CD4-positive, alpha-beta T cell (primary cell): ENCODE measurements at places on chromosomes 12 and 14. TPM values are rescaled to one million over a fixed set of nuclear protein-coding genes. Genes with fewer than 3 reads are reported as not detected.

The CPNE6 gene
- total RNA-seq, result not detected

DNA sequence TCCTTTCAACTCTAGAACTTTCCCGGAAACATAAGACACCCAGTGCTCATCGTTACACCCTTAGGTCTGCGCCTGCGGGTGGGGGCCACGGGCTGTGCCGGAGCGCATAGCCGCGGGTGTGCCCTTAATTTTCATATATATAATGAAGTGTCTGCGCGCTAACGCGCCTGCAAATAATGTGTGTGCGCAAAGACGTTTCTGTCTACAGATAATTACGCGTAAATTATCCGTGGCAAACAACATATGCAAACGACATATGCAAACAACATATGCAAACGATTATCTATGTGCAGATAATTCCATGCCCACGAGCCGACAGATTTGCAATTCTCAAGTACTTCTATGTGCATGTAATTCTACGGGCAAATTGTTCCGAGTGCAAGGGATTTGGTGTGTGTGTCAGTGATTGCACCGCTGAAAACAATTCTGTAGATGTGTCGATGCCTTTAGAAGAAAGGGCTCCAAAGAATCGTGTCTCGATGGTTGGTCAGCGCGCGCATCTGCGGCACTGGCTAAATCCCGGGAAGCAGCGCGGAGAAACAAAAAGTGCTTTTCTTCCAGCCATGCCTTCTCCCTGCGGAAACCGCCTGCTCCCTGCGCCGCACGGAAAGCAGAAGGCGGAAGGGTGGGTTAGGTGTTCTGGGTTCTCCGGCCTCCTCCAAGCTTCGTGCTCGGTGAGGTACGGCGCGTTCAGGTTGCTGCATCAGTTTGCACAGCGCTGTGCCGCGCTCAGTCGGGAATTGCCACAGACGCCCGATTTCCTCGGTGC lies 34.5 kb upstream of the TBX5 start:
- DNase-seq, result no peak
- H3K36me3 ChIP-seq, result no peaks in the 10 kb centered on the region
- H3K4me1 ChIP-seq, result no peaks in the 10 kb centered on the region
- H3K27ac ChIP-seq, result no peak overlapping the region
- no peak overlapping the region for H3K4me3 ChIP-seq

DNA sequence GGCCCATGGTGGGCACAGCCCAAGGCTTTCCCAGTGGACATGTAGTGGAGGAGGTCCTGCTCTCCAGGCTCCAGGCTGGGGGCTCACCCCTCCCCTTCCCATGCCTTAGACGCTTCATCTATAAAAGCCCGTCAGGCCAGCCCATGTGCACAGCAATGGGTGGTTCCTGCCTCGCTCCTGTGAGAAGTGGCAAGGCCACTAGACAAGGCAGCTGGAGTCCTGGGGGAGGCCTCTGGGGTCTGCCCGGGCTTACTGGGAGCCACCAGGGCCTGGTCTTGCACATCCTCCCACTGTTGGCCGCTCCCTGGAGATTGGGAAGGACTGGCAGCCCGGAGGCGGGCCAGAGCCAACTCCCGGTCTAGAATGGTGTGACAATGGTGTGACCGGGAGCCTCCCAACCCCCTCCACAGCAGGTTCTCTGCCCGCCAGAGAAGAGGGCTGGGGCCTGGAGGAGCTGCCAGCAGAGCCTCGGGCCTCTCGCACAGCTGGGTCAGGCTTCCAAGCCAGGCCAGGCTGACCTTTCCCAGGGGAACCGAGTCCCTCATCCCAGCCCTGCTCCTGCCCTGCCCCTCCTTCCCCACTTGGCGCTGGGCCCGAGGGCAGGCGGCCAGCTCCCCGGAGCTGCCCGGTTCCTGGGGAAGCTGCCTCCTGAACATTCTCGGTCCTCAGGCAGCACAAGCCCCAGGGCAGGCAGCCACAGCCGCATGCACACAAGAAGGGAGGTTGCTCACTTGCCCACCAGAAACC lies 97.9 kb downstream of the RFLNA start:
- no peak for DNase-seq
- no peaks in the 10 kb centered on the region for H3K27me3 ChIP-seq
- peaks cover 54% of the 10 kb centered on the region for H3K4me1 ChIP-seq
- no peak overlapping the region for H3K4me3 ChIP-seq
- H3K36me3 ChIP-seq, result peaks cover 27% of the 10 kb centered on the region
- peak overlapping the region; percentile 26 for H3K27ac ChIP-seq

The TSPAN9 gene
- 1.3 TPM for total RNA-seq

The RBM25 gene
- total RNA-seq, result 157 TPM

GRCh38 chr12:57040750-57041149 lies 9.2 kb downstream of the MYO1A start:
- no peak overlapping the region for H3K27ac ChIP-seq
- H3K36me3 ChIP-seq, result no peaks in the 10 kb centered on the region
- H3K4me1 ChIP-seq, result no peaks in the 10 kb centered on the region
- no peaks in the 10 kb centered on the region for H3K27me3 ChIP-seq
- DNase-seq, result no peak

DNA sequence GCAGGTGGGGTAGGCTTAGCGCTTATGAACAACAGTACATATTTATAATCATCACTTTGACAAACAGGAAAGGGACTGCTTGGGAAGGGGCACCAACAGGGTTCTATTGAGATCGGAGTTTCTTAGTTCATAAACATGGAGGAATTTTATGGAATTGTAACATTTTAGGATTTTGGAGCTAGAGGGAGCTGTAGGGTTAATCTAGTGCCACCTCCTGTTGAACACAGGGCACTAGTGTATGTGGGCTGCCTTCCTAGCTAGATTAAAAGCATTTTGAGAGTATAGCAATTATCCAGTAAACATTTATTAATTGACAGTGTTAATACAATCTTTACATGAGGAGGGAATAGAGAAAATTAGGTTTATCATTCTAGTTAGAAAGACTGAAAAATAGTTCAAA lies 23.1 kb upstream of the TBC1D30 start:
- H3K27ac ChIP-seq, result no peak overlapping the region
- no peak overlapping the region for H3K4me3 ChIP-seq
- H3K36me3 ChIP-seq, result no peaks in the 10 kb centered on the region
- DNase-seq, result no peak

DNA sequence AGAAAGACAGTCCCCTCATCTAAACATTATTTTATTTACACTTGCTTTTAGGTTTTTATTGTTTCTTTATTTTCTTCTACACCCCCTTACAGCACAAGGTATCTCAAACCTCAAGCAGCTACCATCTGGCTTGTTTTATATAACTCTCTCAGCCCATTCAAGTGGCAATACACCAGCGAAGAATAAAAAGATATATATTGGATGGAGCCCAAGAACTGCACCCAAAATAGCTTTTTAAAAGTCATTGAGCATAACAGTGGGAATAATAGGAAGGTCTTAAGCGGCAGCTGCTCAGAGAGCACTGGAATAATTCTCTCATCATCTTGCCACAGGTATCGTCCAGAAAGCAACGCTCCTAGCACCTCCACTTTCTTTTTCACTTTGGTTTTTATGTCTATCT lies 322.5 kb downstream of the SYT1 start:
- no peaks in the 10 kb centered on the region for H3K36me3 ChIP-seq
- no peaks in the 10 kb centered on the region for H3K4me1 ChIP-seq
- DNase-seq, result no peak
- no peak overlapping the region for H3K27ac ChIP-seq

DNA sequence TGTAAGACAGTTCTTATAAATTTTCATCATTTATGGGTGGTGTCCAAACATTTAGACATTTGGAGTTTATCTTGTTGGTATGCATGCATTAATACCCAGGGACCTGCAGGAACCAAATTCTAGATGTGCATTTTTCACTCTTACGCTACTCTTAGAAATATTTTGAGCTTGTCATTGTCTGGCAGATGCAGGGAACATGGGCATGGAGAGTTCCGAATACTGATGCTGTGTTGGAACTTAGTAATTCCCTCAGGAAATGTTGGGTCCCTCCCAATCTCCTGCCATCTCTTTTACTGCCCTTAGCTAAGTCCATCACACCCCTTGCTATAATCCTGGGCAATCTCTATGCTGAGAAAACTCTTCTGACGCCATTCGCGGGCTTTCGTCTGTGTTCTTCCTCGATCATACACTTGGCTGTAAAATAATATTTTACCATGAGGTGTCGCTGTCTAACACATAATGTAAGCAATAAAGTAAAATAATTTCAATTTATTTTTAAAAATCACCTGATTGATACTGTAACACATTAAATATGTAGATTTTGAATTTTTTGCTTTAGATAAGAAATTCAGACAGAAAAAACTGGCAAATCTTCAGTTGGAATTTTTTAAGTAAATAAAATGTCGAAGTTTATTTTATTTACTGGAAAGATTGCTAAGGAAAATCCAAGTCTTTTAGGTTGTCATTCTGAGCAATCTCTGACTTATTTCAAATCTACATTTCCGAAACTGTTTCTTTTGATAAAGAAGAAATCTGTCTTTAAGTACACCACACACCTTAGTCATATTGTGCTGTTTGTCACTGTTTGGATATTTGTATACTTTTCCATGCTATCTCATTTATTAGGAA lies 304.1 kb upstream of the SSTR1 start:
- peak; percentile 59 for DNase-seq
- H3K36me3 ChIP-seq, result no peaks in the 10 kb centered on the region
- no peaks in the 10 kb centered on the region for H3K27me3 ChIP-seq
- H3K4me1 ChIP-seq, result no peaks in the 10 kb centered on the region
- no peak overlapping the region for H3K4me3 ChIP-seq

DNA sequence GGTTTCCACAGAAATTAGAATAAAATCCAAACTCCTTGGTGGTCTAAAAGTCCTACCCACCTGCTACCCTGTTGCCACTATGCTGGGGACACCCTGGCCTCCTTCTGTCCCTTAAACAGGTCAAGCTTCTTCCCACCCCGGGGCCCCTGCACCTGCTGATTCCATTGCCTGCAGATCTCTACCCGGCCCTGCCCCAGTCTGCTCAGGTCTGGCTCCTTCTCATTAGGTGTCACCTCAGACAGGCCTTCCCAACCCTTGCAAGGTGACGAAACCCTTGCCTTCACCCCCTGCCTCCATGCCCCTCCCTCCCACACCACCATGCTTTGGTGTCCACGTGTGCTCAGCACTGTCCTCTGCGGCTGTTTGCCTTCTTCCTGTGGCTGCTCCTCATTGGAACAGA lies 170.6 kb downstream of the PIWIL1 start:
- H3K36me3 ChIP-seq, result no peaks in the 10 kb centered on the region
- H3K27ac ChIP-seq, result no peak overlapping the region
- no peak for DNase-seq
- H3K4me1 ChIP-seq, result no peaks in the 10 kb centered on the region

DNA sequence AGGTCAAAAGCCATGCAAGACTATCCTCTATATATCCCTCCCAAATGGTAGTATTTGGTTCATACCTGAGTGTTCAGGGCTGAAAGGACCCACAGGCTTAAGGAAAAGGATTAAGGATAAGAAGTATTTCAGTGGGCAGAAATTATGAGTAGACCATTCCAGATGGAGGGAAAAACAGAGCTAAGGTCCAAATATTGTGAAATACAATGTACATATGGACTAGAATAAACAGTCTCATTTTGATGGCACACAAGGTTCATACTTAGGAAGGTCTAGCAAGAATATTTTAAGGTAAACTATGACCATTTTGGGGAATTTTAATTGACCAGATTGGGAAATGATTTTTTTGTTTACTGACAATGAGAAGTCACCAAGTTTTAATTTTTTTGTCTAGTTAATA lies 124.6 kb downstream of the PRKD1 start:
- H3K27me3 ChIP-seq, result no peaks in the 10 kb centered on the region
- H3K4me1 ChIP-seq, result no peaks in the 10 kb centered on the region

GRCh38 chr14:99159341-99160340 lies 112.4 kb downstream of the BCL11B start:
- H3K4me1 ChIP-seq, result peaks cover 4% of the 10 kb centered on the region
- H3K36me3 ChIP-seq, result no peaks in the 10 kb centered on the region
- no peak overlapping the region for H3K27ac ChIP-seq
- no peak for DNase-seq
- no peaks in the 10 kb centered on the region for H3K27me3 ChIP-seq
- H3K4me3 ChIP-seq, result no peak overlapping the region

The MPHOSPH9 gene
- 84.5 TPM for total RNA-seq

DNA sequence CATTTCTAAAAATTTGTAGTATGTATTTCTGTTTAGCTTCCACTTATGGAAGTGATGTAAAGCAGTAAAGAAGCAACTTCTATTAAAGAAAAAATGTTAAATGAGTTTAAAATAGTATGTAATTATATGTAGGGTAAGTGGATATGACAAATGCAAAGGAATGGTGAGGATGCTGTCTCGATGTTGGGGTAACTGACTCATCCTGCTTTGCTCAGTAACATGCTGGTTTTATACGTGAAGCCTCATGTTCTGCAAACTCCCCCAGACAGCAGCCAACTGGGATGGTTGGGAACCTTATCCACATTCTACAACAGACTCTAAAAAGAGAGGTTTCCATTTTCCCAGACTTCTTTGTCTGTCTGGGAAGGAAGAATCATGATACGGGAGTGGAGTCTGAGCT lies 1006.4 kb upstream of the TMEM132C start:
- H3K4me3 ChIP-seq, result no peak overlapping the region
- no peak overlapping the region for H3K27ac ChIP-seq
- no peak for DNase-seq
- no peaks in the 10 kb centered on the region for H3K4me1 ChIP-seq
- no peaks in the 10 kb centered on the region for H3K27me3 ChIP-seq

DNA sequence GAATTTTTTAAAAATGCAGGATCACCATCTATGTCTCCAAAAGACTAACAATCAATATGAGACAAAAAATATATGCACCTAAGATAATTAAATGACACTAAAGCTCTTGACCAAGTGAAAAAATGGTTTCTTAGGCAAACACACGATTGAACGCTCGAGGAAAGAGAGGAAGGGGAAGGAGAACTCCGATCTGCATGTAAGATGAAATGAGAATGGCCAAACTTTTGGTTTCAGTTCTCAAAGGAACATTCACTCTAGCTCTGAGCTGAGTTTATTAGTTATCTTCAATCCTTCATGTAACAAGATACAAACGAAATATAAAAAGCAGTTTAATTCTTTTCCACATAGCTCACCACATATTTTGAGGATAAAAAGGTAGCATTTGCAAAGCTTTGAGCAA lies 2.8 kb downstream of the DYRK4 start:
- no peaks in the 10 kb centered on the region for H3K36me3 ChIP-seq
- no peak overlapping the region for H3K27ac ChIP-seq
- H3K4me1 ChIP-seq, result peaks cover 5% of the 10 kb centered on the region
- no peaks in the 10 kb centered on the region for H3K27me3 ChIP-seq
- peak overlapping the region; percentile 13 for H3K4me3 ChIP-seq
